ENCODE measurements at places on chromosomes 5 and 9.

DNA sequence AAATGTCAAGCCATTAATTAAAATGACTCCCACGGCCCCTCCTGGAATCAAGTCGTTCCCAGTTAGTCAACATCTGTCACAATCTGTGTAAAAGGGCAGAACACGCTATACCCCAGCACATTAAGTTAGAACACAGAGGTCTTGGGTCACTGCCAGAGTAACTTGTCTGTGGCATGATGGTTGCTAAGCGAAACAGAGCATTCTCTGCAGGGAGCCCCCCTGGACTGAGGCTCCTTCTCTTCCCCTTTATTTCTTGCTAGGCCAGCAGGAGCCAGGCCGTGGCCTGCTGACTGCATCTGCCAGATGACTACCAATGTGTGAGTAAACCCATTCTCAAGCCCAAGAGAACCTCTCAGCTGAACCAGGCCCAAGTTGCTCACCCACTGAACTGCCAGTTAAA lies 51.9 kb upstream of the ZBED3 start:
- no peak for DNase-seq

- DNase-seq: no peak
These were observed at the start of gene GCNT4 for GRCh38 chr5:75052192-75053053. Gene GCNT4 (minus strand): TSS chr5:75052558. CDS start chr5:75030037, 22,521 bp downstream.

- no peak for DNase-seq
These were observed 4.1 kb downstream of the NR6A1 start for GRCh38 chr9:124766815-124767554.

DNA sequence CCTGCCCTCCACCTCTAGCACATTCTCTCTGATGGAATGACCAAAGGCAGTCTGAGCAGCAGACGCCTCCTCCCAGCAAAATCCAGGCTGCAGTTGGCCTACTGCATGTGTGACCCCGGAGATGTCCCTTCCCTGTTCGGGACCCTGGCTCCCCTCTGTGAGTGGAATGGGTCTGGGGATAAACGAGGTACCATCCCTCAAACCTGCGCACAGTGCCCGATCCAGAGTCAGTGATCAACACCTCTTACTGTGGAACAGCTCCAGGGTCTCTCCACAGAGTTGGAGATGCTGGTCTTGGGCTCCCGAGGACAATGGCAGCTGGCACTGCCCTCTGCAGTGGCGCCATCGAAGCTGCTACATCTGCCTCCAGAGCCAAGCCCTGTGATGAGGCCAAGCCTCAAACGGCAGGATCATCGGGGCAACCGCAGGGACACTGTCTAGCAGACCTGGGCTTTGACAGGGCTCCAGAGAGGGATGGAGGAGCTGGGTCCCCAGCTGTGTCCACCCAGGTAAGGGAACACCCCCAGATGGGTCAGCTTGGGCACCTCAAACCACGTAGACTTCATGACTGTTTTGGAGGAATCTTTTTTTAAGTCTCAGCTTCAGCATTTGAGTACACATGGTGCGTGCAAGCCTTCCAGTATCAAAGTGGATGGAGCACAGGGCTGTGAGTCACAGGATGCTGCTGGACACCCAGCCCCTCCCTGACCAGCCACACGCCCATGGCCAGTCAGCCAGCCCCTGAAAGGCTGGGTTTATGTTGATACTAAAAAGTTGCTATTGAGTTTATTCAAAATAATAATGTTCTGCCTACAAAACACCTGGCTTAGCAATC lies 13.0 kb downstream of the MED10 start:
- no peak for DNase-seq

GRCh38 chr5:133962801-133963476 lies 5.5 kb downstream of the C5orf15 start:
- DNase-seq: no peak

DNA sequence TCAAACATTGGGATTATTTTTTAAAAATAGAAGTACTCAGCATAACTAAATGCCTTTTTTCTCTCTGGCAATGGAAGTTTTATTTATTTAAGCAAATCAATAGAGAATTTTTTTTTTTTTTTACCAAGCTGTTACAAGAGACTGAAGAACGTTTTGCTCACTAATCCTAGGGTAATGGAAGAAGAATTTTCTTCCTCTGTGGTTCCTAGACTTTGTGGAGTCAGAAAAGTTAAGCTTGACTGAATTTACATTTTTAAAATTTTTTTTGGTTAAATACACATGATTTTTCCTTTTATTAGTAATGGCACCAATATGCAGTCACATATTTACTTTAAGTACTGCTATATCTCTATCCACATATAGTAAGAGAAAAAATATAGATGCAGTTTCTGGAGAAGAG lies 189.8 kb downstream of the PCSK1 start:
- no peak for DNase-seq

DNA sequence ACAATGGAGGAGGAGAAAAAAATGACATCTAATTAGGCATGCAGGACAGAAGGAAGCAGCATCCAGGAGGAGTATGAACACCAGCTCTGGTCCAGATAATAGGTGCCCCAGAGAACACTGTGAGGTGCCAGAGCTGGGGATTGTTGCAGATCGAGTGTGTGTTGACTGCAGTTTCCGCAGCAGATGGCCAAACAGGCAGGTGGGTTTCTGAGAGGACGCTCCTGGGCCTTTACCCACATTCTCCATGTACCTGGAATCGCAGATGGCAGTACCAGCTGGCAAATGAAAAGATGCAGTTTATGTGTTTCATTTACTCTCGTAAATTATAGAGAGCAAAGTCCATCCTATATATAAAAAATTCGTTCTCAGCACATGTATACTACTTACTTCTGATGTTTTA lies 182.2 kb upstream of the ISL1 start:
- DNase-seq: no peak

DNA sequence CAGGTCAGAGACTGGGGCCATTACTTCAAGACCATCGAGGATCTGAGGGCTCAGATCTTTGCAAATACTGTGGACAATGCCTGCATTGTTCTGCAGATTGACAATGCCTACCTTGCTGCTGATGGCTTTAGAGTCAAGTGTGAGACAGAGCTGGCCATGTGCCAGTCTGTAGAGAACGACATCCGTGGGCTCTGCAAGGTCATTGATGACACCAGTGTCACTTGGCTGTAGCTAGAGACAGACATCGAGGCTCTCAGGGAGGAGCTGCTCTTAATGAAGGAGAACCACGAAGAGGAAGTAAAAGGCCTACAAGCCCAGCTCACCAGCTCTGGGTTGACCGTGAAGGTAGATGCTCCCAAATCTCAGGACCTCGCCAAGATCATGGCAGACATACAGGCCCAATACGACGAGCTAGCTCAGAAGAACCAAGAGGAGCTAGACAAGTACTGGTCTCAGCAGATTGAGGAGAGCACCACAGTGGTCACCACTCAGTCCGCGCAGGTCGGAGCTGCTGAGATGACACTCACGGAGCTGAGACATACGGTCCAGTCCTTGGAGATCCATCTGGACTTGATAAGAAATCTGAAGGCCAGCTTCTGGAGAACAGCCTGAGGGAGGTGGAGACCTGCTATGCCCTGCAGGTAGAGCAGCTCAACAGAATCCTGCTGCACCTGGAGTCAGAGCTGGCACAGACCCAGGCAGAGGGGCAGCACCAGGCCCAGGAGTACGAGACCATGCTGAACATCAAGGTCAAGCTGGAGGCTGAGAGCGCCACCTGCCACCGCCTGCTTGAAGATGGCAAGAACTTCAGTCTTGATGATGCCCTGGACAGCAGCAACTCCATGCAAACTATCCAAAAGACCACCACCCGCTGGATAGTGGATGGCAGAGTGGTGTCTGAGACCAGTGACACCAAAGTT lies 9.3 kb downstream of the NIPBL start:
- DNase-seq: no peak

- no peak for DNase-seq
These were observed 162.7 kb upstream of the IRX2 start for GRCh38 chr5:2914022-2914661.

- DNase-seq: no peak
These were observed 21.4 kb upstream of the CCNO start for GRCh38 chr5:55254802-55255201.

GRCh38 chr5:57458443-57458842 lies 24.2 kb downstream of the ACTBL2 start:
- DNase-seq: no peak

- peak; percentile 51 for DNase-seq
These were observed 2.7 kb downstream of the GCNT4 start for GRCh38 chr5:75049456-75050351.

- no peak for DNase-seq
These were observed 250.4 kb upstream of the IRX4 start for GRCh38 chr5:2133080-2133479.

- no peak for DNase-seq
These were observed 1.3 kb downstream of the GNG10 start for GRCh38 chr9:111662576-111663300.

DNA sequence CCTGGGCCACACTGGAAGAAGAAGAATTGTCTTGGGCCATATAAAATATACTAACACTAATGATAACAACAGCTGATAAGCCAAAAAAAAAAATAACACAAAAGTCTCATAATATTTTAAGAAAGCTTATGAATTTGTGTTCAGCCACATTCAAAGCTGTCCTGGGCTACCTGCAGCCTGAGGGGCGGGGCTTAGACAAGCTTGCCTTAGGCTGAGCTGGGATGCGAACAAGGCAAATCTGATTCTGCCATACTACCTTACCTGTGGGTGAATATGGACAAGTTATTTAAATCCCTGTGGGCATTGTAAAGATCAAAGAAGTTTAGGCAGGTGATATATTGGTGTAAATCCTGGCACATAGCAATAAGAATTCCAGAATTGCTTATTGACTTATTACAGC lies 212.3 kb upstream of the ATP10B start:
- DNase-seq: no peak

DNA sequence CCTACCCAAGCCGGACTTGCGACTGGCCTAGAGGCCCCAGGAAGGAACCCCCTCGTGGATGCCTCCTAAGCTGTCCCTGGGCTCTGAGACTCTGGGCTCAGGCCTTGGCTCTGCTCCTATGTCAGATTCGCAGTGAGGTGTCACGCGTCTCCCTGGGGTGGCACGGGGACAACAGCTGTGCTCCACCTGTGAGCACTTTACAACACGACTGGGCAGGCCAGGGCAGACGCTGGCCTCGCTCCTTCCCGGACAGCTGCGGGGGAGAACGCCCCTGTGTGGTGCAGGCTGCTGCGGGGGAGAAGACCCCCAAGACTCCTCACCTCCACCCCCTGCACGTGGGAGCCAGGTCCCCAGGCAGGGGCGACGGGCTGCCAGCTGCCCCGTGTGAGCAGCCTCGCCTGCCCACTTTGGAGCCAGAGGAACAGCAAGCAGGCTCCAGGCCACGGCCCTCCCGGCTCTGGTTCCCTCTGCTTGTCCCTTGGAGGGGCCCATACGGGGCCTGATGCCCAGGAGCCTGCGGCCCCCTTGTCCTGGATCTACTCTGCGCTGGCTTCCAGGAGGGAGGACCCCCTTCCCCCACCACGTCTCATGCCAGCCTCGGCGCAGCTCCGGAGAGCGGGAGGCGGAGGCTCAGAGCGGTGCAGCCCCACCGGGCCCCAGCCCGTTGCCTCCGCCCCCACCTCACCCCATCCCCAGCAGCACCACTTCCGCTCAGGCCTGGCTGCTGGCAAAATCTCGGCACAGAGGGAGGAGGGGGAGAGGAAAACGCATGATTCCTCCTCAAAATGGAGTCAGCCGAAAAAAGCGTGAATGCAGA lies 36.0 kb downstream of the SARDH start:
- DNase-seq: peak; percentile 67

- DNase-seq: no peak
These were observed 117.1 kb downstream of the ICE1 start for GRCh38 chr5:5539590-5539989.

DNA sequence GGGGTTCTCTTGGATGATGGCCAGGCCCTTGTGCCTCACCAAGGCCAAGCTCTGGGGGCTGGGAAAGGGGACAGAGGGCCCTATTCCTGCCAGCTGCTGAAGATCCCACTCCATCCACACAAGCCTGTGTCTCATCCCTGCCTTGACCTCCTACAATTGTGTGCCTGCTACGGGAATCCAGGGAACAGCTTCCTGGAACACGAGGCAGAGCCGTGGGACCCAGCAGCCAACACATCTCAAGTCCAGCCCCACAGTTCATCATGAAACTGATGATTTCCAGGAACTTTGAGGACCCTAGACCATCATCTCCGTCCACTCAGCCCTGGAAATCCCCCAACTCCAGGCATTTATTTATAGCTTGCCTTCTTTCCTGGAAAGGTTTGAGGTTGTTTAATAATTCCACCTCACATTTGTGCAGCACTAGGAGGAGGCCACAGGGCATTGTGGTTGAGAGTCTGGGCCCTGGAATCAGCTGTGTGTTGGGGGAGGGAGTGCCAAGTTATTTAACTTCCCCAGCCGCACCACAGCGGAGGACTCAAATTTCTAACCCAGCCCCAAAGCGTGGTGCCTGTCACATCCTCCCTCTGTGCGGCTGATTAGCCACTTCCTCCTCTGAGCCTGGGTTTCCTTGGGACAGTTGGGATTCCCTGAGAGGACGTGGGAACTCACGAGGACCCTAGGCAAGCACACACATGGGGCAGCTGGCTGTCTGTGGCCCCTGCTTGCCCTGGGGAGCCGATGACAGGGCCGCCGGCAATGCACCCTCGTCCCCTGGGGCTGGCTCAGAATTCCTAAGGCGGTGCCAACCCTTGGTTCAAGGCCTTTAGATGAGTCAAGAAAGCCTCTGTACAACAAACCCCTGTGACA lies 58.2 kb upstream of the GGTA1 start:
- DNase-seq: peak; percentile 8

DNA sequence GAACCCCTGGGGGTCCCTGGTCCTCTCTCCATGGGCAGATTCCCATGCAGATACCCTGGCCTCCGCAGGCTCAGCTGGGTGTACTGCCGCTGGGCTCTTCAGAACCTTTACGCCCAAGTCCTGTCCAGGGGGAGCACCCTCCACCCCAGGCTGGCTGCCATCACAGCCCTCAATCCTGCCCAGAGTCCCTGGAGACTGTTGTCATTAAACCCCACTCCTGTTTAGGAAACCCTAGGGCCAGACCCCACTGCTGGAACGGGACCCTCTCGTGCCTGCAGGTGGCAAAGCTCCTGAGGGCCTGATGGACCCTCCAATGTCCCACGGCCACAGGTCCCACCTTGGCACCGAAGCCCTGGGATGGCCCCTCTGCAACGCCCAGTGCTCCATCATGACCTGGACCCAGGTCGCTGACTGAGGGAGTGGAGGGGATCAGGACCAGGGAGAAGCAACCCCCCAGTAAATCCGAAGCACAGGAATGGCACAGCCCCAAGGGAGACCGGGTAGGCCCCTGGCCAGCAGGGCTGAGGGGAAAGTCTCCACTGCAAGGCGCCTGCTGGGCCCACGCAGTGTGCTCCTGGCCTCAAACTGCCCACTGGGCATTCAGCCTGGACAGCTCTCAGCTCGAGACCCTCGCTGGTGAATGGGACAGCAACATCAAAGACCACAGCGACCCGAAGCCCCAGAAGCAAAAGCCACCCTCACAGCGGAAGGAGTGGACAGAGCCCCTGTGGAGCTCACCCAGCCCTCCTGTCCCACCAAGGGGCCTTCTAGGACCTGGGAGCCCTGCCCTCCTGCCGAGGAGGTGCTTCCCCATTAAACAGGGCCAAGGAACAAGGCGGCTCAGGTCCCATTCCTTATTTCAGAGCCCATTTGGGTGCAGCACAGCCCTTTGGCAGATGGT lies 8.3 kb downstream of the ZDHHC11B start:
- DNase-seq: no peak
